Esophagus squamous epithelium (tissue), 5 donors: ENCODE measurements at places on chromosomes 11 and 22.

DNA sequence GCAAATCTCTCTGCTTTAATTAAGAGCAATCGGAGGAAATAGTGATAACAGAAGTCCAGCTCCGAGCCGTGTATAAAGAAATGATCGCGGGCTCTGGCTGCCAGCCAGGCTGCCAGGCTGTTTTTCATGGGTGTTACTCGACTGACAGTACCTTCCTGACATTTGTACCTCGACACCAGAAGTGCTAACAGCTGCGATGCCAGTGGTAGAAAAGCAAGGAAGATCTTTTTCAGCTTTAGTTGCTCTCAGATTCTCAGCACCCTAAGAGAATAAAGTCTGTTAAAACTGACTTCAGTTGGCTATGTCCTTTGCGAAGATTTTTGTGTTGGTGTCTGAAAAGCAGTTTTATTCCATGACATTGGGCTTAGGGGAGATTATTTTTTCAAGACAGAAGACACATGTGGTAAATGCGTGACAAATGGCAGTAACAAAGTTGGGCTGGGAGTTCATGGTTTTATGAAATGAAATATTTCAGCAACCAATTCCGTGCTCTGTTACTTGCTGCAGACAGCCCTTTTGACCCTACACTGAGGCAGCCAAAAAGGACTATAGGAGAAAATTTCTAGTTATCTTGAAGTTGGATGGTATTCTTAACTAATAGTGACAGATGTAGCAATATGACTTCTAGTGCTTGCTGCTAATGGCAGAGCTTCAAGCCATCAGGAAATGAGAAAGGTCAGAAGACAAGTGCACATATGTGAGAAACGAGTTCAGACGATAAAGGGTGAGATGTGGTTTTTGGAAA lies 296.2 kb downstream of the CNTN5 start:
- no peak for DNase-seq

DNA sequence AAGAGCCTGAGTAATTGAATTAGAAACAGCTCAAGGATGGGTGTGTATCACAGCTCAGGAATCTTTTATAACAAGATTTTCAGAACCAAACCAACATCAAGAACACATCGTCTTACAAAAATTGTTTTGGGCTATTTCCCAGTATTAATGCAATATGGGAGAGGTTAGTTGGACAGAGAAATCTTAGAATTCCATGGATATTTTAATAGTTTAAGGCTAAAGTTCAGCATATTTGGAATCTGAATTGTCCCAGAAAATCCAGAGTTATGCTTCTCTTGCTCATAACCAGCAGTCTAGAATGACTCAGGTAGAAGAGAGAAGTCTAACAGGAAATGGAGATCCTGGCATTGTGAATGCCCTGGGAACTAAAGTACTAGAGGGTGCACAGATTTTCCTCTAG lies 74.6 kb downstream of the ADM start:
- no peak for DNase-seq

- no peak for DNase-seq
Observed at GRCh38 chr11:105673089-105673488, 63.2 kb downstream of the GRIA4 start.

- DNase-seq: no peak
Observed at GRCh38 chr11:46918083-46918787, at the start of gene LRP4. Gene LRP4, minus strand, starts transcription at chr11:46918550. Its CDS starts 171 bp downstream, at chr11:46918379.

DNA sequence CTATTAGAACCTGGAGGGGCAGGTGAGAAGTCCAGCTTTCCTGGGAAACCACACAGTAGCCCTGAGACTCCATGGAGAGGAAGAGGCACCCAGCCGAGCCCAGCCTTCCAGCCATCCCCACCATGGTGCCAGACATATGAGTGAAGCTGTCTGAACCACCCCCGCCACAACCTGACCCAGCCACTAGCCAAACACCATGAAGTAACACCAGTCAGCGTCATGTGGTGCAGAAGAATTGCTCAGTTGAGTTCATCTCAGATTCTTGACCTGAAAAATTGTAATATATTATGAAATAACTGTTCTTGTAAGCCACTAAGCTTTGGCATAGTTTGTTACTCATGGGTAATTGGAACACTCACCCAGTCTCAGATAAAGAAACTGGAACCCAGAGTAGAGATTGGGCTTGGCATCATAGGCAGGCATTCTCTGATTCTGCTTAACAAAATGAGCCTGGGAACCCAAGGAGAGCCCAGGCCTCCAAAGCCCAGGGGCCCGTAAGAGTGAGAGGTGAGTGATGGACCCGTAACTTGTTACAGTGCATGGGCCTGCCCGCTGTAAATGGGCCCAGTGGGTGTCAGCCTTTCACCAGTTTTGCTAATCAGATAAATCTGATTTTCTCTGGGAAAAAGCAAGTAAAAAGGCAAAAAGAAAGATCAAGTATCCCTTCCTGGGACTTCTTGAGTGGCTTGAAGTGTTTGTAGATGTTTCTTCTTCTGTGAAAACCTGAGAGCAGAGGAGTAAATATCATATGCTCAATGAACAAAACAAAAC lies 305.5 kb downstream of the DDX10 start:
- no peak for DNase-seq

DNA sequence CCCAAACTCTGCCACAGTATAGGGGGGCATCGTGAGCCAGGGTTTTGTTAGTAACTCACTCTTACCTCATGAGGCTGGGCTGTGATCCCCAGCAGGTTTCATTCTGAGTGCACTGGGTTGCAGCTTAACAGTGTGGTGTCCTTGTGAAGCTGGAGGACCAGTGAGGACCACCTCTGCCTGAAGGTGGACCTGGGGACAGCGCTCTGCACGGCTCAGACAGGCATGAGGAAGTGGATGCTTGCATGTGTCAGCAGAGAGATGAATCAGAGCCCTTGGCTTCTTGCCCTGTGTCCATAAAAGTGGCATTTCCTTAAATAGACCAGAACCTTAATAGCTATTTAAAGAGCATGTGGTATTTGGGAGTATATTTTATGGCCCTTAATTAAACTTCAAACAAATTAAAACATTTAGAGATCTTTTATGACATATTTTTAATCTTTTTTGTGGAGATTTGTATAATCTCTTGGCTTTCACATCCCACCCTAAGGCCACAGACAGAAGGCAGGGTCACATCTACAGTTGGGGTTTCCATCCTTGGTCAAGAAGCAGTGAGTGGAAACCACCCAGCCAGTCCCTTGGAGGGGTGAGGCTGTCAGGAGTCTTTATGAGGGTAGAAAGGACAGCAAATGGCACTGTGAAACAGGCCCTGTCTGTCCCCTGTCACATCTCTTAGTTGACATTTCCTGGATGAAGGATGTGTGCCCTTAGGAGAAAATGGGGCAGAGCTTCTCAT lies 24.8 kb upstream of the ADORA2A start:
- DNase-seq: no peak

GRCh38 chr11:132601875-132602274 lies 930.4 kb downstream of the OPCML start:
- no peak for DNase-seq

GRCh38 chr11:41579546-41579945 lies 120.1 kb upstream of the LRRC4C start:
- DNase-seq: no peak

DNA sequence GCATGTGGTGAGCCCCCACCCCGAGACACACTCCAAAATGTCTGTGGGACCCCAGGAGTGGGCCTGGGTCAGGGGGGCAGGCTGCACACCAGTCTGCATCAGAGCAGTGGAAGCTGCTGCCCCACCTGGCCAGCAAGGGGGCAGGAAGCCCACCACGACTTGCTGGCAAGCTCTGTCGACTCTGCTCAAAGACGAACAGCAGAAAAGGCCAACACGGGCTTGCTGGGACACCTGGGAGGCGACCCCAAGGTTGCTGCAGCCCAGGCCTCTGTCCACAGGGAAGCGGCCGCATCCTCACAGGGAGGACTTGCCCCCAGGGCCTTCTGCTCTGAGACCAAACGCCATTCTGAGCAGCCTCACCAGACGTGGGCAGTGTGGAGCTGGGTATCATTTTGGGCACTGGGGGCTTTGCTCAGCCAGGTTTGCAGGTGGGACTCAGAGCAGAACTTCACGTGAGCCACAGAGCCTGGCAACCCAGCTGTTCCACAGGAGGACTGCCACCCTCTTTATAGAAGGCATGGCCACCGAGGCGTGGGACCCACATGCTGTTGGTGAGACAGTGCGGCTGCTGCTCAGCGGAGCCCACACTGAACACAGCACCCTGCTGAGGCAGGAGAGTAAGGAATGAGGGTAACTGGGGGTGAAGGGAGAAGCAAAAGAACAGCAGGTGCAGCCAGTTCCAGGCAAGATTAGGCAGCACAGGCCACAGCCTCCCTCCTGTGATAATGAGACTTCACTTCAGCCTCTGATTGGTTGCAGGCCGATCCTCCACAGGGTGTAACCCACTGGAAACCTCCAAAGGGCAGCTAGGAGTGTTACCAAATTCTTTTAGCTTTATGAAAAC lies 11.0 kb downstream of the IL17REL start:
- no peak for DNase-seq

DNA sequence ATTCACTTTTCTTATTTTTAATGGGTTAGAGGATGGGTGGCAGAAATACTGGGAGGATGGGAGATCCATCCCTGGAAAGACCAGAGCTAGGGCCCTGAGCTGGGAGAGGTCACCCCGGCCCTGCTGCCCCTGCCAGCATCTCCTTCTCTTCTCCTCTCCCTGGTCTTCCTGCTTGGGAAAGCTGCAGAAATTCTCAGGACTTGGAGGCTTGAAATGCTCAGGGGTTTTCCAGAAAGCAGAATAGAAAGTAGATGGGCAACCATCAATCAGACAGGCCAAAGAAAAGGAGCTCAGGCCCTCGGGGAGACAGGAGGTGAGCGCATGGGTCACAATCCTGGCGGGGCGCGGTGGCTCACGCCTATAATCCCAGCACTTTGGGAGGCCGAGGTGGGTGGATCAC lies 1.5 kb downstream of the APOBEC3H start:
- no peak for DNase-seq

GRCh38 chr11:35683728-35684339 lies 21.3 kb downstream of the TRIM44 start:
- no peak for DNase-seq

- DNase-seq: no peak
Observed at GRCh38 chr22:17257121-17258001, 38.1 kb upstream of the ADA2 start.

DNA sequence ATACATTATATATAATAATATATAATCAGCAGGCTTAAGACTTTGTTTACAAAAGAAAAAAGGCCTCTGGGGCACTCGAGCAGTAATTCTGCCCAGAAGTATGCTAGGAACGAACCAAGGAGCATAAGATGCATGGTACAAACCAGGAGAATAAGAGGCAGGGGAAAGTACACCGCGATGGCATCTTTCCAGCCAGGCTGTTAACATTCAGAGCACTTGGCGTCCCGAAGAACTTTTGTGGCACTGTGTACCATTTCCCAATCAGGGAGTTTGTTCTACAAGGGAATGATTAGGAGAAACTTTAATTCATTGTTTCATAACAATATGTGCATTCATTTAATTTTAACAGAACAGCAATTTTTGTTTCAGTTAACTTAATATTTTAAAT lies 125.1 kb downstream of the WT1 start:
- DNase-seq: no peak

GRCh38 chr11:3849297-3849874 lies 6.1 kb upstream of the STIM1 start:
- DNase-seq: no peak

DNA sequence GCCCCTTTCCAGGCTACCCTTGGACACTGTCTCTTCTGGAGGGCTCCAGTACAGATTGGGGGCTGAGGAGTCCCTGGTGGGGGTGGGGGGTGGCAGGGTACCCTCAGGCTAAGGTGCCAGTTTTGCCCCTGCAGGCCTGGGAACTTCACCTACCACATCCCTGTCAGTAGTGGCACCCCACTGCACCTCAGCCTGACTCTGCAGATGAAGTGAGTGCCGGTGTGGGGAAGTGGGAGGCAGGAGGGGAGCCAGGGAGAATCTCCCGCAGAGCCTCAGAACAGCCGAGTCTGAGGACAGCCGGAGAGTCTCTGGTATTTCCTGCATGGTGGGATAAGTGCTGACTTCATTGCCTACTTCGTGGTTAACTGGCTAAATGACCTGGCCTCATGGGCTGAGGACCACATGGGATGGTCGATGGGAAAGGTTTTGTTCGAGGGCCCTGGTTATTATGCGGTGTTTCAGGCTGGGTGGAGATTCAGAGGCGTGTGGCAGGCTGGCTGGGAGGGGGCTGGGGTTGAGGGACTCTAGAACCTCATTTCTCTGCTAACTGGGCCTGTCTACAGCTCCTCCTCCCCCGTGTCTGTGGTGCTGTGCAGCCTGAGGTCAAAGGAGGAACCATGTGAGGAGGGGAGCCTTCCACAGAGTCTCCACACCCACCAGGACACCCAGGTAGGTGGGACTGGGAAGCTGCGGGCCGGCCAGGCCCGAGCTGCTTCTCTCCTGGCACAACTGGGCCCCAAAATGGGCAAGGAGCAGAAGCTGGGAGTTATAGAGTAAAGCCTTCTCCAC lies 8.5 kb downstream of the TMEM258 start:
- DNase-seq: no peak

DNA sequence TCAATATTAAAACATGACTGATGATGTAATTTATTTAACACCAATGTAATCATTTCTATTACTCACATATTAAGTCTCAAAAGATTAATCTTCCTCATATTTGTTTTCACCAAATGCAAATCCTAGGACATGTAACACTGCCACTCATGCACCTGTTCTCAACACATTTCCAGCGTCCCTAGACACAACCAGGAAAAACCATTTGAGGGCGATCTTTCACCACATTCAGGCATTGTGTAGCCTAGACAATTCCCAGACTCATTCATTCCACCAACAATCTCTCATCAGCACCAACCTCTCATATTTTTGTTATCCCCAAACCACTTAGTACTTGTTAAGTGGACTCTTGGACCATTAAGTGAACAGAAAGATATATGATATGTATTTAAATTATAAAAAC lies 66.1 kb downstream of the SLC36A4 start:
- no peak for DNase-seq

- DNase-seq: no peak
Observed at GRCh38 chr11:46294365-46295309, 17.2 kb downstream of the CREB3L1 start.

GRCh38 chr11:116164843-116165242 lies 607.9 kb downstream of the BUD13 start:
- no peak for DNase-seq

DNA sequence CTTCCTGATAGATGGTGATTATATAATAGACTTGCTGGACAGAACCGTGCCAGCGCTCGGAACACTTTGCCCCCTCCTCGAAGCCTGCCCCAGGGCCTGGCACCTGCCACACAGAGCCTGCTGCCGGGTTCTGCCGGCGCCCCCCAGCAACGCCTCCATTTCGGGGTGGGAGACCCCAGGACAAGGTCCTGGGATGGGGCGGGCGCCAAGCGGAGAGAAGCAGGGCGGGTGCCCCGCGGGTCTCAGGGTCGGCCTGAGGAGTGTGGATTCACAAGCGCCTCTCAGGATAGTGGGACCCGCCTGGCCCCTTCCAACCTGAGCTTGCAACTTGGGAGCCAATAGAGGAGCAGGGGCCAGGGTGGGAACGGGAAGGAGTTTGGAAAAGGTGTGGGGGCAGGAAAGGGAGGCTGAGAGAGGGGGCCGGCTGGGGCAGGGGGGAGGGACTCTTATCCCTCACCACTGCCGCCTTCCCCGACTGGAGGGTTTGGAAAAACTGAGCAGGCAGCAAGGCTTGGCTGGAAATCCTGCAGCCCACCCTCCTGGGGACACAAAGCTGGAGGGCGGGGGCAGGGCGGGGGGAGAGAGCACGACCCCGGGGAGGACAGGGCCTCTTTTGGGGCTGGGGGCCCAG lies 3.3 kb upstream of the BCL9L start:
- no peak for DNase-seq

- DNase-seq: no peak
Observed at GRCh38 chr11:128343135-128343514, 244.2 kb downstream of the ETS1 start.
